ENCODE measurements at places on chromosomes 2 and 18.

DNA sequence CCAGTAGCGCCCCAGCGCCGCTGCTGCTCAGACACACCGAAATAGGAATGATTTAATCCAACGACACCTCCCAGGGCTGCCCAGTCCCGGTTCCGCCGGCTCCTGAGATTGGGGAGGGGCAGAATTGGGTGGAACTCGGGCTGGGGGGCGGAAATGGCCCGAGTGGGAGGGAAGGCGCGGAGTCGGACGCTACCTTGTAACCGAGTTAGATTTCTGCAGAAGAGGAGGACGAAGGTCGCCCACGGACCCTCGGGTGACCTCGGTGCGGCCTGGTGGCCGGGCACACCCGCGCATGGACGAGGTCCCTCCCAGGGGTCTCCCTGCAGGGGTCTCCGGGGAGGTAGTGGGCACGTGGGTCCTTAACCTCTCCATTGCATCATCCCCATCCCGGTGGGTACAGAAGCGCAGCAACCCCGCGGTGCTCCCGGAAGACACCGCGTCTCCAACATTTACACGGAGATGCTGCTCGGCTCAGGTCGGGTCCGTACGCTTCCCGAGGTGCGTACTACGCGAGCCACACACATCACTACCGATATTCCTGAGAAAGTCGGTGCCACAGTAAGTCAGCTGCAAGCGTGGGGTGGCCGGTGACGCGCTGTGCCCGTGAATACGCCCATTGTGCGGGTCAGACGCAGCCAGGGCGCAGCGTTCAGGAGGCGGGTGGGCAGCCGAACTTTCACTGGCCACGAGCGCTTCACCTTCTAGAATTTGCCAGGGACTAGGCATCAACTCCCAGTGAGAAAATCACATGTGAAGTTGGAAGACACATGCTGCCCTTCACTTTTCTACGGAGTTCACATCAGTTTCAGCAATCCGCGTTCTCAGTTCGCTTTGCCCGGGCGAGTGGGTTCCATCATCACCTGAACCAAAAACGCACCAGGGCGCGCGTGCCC, 3.0 kb downstream of the ZNF516 start:
- DNase-seq = no peak

DNA sequence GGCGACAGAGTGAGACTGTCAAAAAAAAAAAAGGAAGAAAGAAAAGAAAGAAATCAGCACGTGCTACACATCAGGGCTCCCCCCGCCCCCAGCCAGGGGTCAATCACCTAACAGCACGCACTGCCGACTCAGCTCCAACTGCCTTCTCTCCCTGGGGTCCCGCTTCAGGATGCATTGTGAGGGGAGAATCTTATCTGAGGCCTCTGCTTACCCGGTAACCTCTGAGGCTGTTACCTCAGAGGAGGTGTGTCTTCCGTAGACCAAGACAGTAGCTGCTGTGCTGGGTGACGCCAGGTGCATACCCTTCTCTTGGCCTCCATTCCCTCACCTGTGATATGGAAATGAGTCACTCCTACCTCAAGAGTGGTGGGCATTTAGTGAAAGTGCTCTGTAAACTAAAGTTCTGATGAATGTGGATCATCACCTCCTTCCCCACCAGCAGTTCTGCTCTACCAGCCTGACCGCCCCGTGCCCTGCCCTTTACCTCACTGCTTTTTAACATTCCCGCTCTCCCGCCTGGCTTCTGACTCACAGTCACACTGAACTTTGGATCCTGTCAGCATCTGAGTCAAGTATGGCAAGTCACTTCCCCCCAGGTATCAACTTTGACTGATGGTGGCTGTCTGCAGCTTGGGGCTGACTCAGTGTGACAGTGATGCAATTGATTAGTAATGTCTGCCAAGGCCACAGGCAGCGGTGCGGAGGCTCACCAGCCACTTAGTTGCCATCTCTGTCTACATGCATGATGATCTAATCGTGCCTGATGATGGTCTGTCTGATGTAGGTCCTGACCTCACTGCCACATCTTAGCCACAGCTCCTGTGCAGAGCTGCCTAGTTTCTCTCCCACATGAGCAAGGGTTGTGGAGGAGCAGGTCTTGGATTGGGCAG, 20.1 kb downstream of the ARID5A start:
- DNase-seq = peak; percentile 25

DNA sequence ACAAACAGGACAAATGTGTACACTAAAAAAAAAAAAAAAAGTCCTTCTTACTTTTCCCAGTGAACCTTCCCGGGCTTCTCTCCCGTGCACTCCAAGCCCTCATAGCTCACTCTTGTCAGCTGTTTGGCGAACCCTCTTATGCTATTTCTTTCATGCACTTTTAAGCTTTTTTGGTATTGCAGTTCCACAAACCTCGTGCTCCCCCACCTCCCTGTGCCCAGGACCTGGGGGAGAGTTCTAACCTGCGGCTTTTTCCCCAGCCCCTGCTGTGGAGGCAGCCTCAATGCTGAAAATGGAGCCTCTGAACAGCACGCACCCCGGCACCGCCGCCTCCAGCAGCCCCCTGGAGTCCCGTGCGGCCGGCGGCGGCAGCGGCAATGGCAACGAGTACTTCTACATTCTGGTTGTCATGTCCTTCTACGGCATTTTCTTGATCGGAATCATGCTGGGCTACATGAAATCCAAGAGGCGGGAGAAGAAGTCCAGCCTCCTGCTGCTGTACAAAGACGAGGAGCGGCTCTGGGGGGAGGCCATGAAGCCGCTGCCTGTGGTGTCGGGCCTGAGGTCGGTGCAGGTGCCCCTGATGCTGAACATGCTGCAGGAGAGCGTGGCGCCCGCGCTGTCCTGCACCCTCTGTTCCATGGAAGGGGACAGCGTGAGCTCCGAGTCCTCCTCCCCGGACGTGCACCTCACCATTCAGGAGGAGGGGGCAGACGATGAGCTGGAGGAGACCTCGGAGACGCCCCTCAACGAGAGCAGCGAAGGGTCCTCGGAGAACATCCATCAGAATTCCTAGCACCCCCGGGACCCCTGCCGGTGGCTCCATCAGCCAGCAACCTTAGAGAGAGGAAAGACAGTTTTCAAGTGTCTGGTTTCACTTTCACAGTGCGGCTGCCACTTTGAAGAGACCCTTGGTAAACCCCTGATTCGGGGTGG, 826 bp downstream of the KCNE4 start:
- no peak for DNase-seq

GRCh38 chr2:227325839-227326195, 766 bp downstream of the MFF start:
- DNase-seq = no peak

DNA sequence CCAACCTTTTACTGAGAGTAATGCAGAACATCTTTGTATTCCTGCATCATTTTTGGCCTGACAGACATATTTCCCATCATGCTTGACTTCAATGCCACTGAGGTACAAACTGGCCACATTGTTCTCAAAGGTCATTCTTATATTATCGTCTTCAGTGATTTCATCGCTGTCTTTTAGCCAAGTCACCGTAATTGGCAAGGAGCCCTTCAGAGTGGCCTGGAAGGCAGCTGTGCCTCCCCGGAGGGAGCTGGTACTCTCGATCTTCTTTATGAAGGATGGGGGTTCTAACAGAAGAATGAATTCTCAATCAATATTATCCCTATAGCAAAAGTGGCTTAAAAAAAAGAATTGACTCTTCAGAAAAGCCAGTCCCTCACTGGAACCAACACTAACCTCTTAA, 75.9 kb downstream of the TTN start:
- DNase-seq = no peak

DNA sequence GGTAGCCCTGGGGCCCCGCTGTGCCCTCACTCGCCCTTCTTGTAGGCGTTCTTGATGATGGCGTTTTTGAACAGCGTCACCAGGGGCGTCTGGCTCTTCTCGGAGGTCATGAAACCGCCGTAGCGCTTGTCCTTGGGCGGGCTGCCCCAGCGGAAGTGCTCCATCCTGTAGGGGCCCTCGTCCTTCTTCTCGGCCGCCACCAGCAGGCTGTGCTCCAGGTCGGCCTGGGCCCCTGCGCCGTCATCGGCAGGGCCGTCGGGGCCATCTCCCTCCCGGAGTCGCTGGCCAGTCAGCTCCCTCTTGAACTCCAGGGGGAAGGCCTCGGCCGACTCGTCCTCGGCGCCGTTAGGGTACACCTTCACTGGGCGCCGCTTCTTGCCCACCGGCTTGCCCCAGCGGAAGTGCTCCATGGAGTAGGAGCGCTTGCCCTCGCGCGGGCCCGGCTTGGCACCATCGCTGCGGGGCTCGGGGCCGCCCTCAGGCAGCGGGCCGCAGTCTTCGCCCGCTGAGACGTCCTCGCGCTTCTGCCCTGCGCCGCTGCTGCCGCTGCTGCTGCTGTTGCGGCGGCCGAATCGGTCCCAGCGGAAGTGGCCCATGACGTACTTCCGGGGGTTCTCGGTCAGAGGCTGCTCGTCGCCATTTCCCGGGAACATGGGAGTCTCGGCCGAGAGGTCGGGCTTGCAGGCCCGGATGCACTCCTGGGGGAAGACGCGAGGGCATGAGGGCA, 7.2 kb downstream of the POMC start:
- no peak for DNase-seq

GRCh38 chr2:134416637-134417036, 162.8 kb downstream of the MGAT5 start:
- DNase-seq = no peak

DNA sequence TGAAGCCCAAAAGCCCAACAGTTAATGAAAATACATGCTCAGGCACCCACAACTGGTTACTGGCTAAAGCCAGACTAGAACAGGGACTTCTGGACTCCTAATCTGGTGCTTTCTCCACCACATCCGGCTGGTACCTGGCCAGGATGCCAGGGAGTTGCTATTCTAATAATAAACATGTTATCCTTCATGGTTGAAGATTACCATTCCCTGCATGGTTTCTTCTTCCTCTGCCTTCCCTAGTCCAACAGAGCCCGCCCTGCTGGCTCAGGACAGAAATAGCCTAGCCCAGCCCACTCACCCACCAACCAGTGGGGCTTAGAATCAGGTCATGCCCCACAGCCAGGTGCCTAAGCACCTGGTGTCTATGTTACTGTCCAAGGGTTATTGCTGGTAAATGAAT, 184.2 kb downstream of the TMEM247 start:
- DNase-seq = no peak

DNA sequence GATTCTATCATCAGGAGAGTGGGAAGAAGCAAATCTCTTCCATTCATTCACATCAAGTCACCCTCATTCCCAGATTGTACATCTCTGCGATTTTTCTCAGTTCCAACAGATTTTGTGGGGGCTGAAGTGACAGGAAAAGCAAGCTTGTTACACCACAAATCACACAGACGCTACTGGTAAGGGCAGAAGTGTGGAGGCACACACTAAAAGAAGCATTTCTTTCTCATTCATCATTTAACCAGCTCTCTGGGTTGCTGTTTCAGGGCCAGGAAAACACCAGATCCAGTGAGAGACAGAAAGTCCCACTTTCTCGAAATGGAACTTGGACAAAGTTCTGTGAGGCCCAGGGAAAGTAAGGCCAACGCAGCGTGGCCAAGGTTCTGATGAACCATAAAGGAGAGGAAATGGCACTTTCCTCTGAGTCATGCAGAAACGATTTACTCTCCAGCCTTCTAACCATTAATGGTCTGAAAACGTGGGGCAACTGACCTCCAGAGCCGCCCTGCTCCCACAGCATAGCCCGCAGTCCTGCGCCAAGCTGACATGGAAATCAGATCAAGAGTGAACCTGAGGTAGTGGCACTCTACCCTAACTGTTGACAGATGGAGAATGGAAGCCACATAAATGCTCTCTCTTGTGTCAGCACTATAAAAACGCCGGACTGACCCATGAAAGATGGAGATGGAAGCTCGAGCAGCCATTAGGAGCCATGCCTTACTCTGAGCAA, 191.0 kb downstream of the C1D start:
- no peak for DNase-seq

DNA sequence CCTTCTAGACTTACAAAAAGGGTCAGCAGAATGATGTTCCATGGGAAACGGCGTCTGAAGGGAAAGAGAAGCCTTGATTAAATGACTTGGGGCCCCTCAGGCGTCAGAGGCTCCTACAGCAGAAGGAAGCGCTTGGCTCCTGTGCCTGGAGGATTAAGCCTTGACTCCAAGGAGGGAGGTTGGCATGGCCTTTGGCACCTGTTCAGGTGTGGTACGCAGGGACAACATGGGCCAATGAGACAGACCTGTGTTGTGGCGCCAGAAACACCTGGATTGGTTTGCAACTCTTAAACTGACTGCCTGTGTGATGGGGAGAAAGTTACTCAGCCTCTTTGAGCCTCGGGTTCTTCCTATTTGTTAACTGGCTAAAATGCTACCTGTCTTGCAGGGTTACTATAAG, 7.6 kb downstream of the PNKD start:
- no peak for DNase-seq

DNA sequence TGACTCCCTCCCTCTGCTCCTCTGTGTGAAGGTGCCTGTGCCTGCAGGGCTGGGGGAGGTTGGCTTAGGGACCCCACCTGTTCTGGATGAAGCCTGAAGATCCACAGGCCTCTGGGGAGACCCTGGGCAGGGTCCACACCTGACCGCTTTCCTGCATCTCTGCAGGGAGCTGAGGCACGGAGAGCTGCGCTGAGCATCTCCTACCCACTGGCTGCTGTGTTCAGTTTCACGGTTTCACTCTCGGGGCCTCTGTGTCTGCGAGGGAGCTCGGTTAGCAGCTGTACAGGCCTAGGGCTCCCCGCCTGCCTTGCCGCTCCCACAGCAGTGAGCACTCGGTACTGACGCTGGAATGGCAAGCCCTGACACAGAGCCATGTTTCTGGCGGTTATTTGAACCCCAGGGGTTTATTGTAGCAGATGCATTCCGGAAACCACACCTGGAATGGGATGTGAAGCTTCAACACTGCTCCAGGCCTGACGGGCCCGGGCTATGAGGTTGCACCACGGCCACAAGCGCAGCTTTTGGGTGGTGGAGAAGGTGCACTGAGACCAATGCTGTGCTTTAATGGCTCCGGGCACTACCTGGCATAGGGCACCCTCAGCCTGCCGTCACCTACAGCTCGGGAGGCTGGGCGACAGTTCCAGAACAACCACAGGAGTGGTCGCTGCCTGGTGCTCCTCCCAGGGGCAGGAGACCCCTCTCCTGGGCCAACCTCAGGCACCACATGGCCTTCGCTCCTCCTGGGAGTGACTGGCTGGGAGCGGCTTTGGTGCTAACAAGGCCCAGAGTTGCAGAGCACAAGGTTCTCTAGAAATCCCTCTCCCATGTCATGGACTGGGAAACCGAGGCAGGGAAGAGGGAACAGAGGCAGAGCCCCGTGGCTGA, 257.9 kb downstream of the NDUFA10 start:
- DNase-seq = no peak

- no peak for DNase-seq
These were observed 55.3 kb downstream of the ARHGEF4 start for GRCh38 chr2:130891966-130892365.

DNA sequence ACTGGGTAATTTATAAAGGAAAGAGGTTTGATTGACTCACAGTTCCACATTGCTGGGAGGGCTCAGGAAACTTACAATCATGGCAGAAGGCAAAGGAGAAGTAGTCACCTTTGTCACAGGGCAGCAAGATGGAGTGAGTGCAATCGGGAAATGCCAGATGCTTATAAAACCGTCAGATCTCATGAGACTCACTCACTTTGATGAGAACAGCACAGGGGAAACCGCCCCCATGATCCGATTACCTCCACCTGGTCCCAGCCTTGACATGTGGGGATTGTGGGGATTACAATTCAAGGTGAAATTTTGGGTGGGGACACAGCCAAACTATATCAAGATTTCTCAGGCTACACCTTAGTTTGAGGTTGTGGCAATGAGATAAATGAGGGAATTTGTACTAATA, 54.9 kb downstream of the AKAIN1 start:
- no peak for DNase-seq

GRCh38 chr18:54247511-54248175, 21.7 kb upstream of the POLI start:
- DNase-seq = no peak

- no peak for DNase-seq
These were observed 282.5 kb downstream of the SLC8A1 start for GRCh38 chr2:40169430-40169829.

GRCh38 chr2:175690113-175690837, 311.8 kb downstream of the LNPK start:
- DNase-seq = no peak
